ENCODE measurements at places on chromosomes 5 and 9. TPM values are rescaled to one million over a fixed set of nuclear protein-coding genes. Genes with fewer than 3 reads are reported as not detected.

The DOK3 gene
- 4.7 TPM for polyA plus RNA-seq

The GZMA gene
- polyA plus RNA-seq: 14.9 TPM

The CARTPT gene
- 8.5 TPM for polyA plus RNA-seq

The FGF10 gene
- polyA plus RNA-seq: 5.7 TPM

GRCh38 chr9:117204971-117205370 lies 209.9 kb downstream of the ASTN2 start:
- no peak overlapping the region for H3K27ac ChIP-seq
- H3K4me1 ChIP-seq: no peaks in the 10 kb centered on the region
- H3K36me3 ChIP-seq: no peaks in the 10 kb centered on the region
